AG04450 (cell line): ENCODE measurements at places on chromosomes 16 and 17.

DNA sequence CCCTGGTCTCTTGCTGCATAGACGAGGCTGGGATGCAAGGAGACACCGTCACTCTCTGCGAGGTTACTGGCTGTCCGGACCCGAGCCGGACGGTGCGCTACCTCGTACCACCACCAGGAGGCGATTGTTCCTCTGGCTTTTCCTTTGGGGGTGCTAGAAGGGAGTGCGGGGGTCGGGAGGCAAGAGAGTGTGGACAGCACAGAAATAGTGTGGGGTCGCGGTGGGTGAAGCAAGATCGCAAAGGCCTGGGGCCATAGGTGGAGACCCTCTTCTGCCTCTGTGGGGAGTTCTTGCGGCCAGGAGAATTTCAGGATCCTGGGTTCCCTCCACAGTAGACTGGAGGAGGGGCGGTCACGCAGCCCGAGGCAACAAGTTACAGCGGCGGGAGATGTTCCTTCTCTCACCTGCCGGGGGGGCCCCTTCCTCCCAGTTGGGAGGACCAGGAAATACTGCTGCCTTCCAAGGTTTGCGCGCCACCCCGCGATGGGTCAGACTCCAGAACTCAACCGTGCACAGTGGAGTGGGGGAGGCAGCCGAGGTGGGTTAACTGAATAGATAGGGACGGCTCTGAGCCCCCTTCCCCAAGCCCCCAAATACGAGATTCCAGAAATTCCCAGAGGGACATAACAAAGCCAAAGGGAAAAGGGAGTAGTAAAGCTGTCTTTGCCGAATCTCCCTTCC is 6.9 kb downstream of the PHOSPHO1 start:
- no peak for DNase-seq

DNA sequence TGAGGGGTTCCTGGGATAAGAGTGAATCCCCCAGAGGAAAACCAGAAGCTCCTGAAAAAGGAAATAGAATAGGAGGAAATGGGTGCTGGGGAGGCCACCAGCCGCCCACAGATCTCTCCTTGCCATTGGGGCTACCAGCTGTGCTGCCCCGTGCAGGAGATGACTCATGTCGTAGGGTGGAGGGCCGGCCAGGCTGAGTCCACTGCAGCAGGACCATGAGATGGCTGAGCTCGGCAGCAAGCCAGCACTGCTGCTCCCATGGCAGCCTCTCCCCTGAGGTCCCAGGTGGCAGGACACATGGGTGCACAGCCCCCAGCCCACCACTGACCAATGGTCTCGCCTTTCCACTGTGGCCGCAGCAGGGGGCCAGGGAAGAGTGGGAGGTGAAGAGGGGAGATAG is 95.5 kb downstream of the GNAO1 start:
- DNase-seq = no peak

- no peak for DNase-seq
These were observed 60.6 kb downstream of the NT5M start for GRCh38 chr17:17363638-17364337.

DNA sequence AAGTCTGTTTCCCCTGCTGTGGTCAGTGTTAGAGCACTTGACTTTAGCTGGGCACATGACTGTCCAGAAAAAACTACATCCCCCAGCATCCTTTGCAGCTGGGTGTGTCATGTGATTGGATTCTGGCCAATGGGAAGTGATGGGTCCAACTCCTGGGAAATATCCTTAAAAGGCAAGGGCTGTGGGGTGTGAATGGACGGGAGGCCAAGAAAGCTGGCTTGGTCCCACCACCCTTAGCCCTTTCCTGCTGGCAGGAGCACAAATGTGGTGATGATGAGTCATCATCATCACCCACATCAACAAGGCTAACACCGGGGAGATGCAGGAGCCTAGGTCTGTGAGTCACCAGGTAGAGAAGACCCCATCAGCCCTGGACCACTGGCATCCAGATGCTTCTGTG is 341.7 kb downstream of the C16orf95 start:
- DNase-seq = peak; percentile 89

DNA sequence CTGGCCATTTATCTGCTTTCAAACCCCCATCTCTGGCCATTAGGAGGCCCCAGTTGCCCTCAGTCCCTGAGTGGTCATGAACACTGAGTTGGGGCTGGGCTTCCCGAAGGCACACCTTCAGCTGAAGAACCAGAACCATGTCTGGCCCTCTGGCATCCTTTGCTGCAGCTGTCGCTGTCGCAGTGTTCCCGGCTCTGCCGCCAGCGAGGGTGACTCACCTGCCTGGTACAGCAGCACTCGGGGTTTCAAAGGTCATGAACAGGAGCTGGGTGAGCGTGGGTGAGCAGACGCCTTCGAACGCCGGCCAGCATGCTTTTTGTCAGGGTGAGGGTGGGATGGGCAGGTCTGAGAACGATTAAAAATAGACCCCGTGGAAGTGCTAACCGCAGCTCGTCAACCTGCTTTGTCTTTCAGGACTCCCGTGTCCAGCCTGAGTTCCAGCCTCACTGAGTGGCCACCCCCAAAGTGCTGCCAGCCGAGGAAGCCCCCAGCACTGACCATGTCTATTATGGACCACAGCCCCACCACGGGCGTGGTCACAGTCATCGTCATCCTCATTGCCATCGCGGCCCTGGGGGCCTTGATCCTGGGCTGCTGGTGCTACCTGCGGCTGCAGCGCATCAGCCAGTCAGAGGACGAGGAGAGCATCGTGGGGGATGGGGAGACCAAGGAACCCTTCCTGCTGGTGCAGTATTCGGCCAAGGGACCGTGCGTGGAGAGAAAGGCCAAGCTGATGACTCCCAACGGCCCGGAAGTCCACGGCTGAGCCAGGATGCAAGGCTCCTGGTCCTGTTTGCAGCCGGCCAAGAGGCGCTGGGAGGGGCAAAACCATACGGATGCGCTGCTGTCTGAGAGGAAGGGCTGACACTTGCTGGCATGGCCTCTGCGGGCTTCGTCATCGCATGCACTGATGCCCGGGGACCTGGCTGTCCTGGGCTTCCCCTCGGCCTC is 7.6 kb downstream of the SNN start:
- DNase-seq = no peak

DNA sequence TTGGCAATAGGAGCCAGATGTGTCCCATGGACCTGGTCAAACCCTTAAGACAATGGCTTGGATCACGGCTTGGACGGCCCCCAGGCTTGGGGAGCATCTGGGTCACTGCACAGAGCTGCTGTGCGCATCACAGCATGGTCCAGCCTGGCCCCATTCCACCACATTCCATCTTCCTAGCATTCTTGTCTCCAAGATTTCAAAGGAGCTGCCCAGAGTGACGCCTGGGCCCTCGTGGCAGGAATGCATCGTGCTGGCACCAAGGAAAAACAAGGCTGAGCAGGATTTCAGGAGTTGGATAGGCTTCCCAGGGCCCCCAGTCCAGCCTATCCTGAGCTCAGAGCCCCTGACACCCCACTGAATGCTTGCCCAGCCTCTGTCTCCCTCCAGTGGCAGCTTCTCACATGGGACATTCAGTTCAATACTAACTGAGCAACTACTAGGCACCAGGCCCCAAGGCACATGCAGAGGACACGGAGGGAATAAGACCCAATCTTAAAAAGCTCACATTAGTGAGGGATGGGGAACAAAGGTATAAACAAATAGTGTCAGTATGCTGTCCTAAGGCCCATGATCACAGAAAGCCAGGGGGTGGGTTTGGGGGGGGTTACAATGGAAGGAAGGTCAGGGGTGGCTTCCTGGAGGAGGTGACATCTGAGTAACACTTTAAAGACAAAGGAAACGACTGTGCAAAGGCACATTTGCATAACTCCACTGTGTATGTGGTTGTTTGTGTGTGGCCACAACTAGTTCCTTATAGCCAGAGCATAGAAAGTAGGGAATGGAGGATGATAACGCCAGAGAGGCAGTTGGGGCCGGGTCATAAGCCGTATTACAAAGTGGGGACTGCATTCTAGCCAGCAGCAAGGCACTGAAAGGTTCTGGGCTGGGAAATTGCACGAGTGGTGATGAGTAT is 34.1 kb downstream of the TK2 start:
- no peak for DNase-seq

DNA sequence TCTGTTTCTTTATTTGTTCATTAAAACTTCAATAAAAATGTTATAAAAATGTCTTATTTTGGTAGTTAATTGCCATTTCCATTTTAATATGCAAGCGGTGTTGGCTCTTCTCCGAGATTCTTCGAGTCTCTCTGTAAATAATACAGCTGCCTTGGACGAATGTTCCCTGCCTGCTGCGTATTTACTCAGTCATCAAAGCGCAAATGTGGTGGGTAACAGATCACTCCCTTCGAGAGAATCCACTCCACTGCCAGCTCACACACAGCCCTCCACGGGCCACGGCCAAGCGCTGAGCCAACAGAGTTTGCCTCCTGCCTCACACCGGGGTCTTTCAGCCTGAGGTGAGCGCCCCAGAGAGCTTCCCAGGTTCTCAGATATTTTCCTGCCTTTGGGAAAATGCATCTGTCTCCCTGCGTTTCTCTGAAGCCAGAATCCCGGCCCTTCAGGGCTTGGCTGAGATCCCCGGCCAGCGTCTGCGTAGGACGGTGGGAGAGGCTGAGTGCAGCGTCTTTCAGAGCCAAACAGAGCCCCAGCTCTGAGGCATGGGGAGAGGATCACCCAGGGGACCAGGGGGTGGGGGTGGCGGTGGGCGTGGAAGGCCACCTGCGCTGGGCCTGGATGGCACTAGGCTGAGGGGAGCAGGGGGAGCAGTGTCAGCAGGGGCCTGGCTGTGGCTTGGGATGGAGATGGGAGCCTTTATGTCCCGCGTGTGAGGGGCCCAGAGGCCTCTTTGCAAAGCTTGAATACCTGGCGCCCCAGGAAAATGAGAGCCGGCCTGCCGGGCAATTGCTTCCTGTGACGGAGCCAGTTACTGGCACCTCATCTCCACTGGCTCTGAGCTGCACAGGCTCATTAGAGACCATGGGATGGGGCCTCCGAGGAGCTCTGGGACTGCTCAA is 248.7 kb downstream of the RBFOX3 start:
- DNase-seq = no peak

GRCh38 chr16:85759136-85759535 is 8.2 kb upstream of the C16orf74 start:
- DNase-seq = no peak

DNA sequence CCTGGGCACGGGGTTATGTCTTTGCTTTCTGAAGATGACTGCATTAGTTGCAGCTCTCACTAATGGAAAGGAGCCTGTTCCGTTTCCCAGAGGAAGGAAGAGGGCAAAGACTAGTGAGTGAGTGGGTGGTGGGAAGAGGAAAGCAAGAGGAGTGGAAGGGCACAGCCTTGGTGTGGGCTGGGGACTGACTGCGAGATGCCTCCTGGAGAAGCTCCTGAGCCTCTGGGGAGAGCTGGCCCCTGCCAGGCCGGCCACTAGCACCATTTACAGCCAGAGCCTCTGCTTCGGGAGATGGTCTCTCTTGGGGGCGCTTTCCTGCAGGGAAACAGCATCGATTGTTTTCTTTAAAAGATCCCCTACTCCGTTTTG is 825 bp upstream of the RHBDL3 start:
- DNase-seq = no peak

DNA sequence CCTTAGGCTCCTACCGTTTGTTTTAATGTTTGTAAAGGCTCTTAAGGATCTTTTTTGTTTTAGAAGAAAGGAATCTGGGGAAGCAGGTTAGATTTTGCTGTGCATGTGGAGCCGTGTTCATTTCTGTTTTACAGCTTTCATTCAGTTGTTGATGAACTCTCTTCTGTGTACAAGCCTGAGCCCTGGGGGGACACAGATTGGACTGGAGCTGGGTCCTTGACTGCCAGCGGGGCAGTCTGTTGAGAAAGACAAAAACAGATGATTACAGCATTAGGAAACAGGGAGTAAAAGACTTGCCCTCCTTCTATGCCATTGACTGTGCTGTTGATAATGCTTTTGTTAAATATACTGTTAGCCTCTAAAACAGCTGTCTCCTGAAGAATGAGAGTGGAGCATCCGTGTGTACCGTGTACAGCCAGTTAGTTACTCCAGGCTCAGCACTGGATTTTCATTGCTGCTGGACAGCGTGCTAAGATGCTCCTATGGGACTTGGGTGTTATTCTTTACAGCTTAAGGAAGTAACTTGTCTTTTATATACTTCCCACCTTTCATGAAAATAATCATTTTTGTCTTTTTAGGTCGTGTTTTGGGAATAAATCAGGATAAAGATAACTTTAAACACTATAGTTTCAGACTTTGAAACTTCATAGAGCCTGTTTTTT is 3.2 kb downstream of the MAP1LC3B start:
- no peak for DNase-seq

DNA sequence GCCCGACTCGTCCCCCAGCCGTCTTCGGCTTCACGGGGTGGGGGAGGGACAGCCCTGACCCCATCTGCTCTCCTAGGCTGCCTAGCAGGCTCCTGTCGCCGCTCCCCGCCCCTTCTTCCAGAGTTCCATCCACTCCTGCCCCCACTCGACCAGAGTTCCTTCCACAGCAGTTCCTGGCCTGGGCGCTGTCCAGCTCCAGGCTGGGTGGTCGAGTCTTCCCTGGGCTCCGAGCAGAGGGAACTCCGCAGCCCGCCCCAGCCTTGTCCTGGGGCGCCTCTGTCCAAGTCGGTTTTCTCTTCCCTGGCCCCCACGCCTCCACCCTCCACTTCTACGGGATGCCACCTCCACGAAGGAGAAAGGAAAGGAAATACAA is 1.4 kb downstream of the PYY start:
- DNase-seq = no peak

GRCh38 chr16:14325502-14326401 is 254.6 kb downstream of the MRTFB start:
- no peak for DNase-seq
